ENCODE measurements at places on chromosomes 1 and 21.

DNA sequence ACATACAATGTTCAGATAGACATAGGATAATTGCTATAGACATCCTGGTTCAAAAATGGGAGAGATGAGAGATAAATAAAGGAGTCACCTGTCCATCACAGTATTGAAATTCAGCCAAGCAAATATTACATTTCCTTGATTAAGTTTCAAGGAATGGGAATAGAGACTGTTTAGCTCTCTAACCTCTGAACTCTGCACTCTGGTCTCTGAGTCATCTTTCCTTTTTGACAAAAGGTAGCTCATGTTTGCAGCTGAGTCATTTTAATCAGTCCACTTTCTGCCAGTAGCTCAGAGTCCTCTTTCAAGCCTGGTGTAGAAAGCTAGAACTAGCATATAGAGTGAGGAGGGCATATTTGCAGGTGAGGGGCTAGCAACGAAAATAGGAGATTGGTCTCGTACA lies 51.4 kb upstream of the GJA8 start:
- no peak for DNase-seq

GRCh38 chr1:221874285-221875003 lies 132.6 kb upstream of the DUSP10 start:
- no peak for DNase-seq

- no peak for DNase-seq
These were observed 597.9 kb upstream of the ADAMTS5 start for GRCh38 chr21:27564684-27565301.

DNA sequence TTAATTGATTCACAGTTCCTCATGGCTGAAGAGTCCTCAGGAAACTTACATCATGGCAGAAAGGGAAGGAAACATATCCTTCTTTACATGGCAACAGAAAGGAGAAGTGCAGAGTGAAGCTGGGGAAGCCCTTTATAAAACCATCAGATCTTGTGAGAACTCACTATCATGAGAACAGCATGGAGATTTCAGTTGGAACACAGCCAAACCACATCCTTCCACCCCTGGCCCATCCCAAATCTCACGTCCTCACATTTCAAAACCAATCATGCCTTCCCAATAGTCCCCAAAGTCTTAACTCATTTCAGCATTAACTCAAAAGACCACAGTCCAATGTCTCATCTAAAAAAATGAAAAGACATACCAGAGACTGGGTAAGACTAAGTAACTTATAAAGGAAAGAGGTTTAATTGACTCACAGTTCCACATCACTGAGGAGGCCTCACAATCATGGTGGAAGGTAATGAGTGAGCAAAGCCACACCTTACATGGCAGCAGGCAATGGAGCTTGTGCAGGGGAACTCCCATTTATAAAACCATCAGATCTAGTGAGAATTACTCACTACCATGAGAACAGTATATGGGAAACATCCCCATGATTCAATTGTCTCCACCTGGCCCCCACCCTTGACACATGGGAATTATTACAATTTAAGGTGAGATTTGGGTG lies 105.2 kb downstream of the MRPL39 start:
- peak; percentile 79 for DNase-seq

DNA sequence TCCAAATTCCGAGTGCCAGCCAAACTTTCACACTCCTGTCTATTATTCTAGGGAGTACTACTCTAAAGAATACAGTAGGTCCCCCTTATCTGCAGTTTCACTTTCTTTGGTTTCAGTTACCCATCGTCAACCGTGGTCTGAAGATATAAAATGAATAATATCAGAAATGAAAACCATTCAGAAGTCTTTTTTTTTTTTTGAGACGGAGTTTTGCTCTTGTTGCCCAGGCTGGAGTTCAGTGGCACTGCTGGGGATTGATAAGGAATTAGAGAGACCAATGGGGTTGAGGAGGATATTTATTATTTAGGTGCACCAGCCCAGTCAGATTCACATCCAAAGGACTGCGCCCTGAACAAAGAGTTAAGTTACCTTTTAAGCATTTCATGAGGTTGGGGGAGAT lies 52.9 kb upstream of the SRSF10 start:
- no peak for DNase-seq

GRCh38 chr1:54045496-54045895 lies 7.5 kb downstream of the TMEM59 start:
- DNase-seq = no peak

- no peak for DNase-seq
These were observed 23.0 kb upstream of the KCNA10 start for GRCh38 chr1:110541906-110542395.

GRCh38 chr1:197706601-197707000 lies 68.7 kb downstream of the DENND1B start:
- DNase-seq = no peak

DNA sequence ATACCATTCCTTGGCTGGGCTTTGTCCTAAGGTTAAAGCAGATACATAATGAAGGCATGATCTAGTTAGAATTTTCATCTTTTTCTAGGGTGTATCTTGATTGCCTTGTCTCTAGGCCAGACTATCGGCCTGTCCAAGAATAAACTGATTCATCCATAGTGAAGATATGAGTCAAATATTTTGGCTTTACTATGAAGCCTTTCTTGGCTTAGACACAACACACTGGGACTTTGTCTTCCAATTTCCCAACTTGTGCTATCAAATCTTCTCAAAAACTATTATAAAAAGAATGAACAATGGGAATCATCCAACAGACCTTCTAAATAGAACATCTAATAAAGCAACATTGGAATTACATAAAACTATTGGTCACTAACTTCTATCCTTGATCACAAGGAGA lies 64.8 kb downstream of the WARS2 start:
- DNase-seq = no peak

Data from activated effector memory CD4-positive, alpha-beta T cell treated with anti-CD3 and anti-CD28 coated beads, Interleukin-2, amount 50 U/mL, for 16 hours (primary cell).